Stimulated activated CD8-positive, alpha-beta memory T cell treated with anti-CD3 and anti-CD28 coated beads, Interleukin-4, amount 100 ng/mL, for 4 hours (primary cell): ENCODE measurements at places on chromosomes 11 and 22.
A peak's percentile ranks its signal among the peaks of the same experiment; 100 is the strongest.

- no peak for DNase-seq
Measured at GRCh38 chr11:44606472-44606871, 41.0 kb downstream of the CD82 start.

DNA sequence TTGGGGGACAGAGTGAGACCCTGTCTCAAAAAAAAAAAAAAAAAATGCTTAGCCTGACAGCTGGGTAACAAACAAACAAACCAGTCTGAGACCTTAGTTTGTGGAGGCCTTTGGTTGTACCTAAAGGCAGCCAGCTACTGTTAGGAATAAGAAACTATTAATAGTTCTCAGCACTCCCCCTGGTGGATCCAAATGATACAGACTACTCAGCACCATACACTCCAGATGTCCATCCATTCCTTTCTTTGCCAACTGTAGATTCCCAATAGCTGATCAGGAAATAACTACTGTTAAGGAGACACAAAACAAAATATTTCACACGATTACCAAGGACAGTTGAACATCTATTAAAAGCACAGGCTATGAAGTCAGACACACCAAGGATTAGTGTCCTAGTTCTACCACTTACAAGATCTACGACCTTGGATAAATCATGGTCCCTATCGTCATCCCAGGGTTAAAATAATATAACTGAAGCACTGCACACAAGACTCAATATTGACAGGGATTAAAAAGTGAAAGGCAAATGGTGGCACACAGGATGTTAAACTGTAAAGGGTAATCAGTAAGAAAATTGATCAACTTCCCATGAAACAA, 17.2 kb downstream of the CLDN25 start:
- no peak for DNase-seq

- DNase-seq, result no peak
Measured at GRCh38 chr11:57083641-57084385, 95.1 kb downstream of the OR5AK2 start.

DNA sequence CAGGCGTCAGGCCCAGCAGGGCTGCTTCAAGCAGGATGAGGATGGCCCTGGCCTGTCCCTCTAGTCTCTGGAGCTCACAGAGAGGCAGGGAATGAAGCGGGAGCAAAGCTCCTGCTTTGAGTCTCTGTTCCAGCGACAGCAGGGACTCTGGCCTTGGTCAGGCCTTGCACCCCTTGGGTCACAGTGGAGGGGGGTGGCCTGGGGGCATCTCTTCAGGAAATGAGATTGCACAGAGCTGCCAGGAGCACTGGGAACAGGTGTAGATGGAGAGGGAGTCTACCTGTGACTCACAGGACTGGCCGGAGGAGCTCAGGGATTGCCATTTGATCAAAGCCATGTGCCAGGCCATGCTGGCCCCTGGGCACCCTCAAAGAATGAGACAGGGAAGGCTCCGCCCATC, 1.6 kb downstream of the ANO1 start:
- DNase-seq, result no peak

- DNase-seq, result peak; percentile 70
Measured at GRCh38 chr22:31489632-31490495, at the start of gene EIF4ENIF1. TSS of gene EIF4ENIF1 (minus strand) at chr22:31489842. CDS start at chr22:31488718, 1,124 bp downstream.

GRCh38 chr11:66614073-66614472, 2.4 kb upstream of the RBM14 start:
- no peak for DNase-seq

DNA sequence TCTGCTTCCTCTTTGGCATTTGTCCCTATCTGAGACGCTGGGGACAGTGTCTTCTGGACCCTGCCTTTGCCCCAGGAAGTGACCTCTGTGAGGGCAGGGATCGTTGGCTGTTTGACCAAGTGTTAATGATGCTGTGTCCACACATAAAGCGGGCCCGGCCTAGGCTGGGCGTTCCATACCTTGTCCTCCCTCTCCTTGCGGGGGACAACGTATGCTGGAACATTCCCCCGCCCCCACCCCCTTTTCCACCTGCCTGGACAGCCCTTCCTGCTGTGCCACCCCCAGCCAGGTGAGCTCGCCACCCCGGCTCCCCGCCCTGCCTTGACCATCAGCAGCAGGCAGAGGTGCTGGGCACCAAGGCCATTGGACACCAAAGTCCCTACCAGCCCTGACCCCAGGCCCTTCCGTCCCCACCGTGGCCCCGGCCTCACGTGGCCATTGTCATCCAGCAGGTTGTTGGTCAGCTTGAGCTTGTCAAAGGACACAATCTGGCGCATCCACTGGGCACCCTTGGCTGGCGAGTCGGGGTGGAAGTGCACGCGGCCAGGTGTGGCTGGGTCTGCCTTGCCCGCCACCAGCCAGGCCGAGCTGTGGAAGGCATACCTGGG, 4.1 kb upstream of the NUDT8 start:
- no peak for DNase-seq

- DNase-seq, result no peak
Measured at GRCh38 chr11:69022260-69022659, 9.2 kb upstream of the MRGPRF start.

GRCh38 chr11:2991452-2992233, 486 bp downstream of the NAP1L4 start:
- no peak for DNase-seq

DNA sequence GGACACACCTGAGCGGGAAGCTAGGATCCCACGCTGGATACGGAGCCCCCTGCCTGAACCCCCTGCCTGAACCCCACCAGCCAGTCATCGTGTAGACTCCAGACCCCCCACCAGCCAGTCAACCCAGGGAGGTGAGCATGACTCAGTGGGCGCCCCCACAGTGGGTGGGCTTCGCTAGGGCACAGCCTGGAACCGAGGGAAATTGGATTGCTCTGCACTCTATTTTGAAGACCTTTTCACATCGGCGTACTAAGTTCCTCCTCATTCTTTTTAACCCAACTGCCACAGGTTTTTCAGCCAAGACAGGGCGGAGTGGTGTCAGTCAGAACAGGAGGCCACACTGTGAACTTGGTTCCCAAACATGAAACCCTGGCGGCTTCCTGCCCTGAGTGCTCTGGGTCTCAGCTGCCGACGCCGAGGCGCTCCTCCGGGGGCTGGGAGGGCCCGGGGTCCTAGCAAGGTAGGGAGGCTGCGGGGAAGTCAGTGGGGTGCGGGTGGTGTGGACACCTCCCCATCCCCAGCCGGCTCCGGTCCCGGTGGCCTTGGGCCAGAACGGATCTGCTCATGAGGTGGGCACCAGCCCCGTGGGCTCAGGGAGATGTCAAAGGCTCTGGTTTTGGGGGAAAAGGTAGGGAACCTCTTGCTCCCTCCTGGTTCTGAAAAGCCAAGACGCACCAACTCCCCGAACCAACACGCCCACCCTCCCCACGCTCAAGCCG, 57.0 kb downstream of the BRD1 start:
- no peak for DNase-seq

DNA sequence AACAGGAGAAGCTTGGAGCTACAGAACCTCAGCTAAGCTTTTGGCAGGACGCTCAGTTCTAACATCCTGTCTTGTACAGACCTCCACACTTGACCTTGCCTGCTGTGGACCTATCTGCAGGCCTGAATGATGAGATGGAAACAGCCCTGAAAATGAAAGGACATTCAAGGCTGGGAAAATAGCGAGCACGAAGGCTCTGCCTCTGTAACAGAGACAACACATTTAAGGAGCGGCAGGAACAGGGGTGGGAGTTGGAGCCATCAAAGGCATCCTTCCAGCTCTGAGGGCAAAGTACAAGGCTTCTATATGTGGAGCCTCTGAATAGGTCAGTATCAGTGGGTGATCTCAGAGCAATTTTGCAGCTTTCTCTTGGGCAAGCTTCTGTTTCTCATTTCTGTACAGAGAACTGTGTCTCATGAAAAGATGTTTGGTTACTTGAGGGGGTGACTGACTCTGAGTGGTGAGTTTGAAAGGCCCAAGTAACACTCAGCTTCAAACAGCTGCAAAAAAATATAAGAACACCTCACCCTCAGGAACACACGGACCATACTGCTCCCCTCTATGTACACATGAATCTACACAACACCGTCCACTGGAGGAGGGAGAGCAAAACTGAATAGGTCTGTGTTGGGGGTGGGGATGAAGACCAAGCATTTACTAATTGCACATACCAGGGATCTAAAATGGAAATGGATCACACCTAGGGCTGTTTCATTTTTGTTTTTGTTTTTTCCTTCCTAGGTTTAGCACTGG, 101.6 kb downstream of the CCDC81 start:
- DNase-seq, result no peak

DNA sequence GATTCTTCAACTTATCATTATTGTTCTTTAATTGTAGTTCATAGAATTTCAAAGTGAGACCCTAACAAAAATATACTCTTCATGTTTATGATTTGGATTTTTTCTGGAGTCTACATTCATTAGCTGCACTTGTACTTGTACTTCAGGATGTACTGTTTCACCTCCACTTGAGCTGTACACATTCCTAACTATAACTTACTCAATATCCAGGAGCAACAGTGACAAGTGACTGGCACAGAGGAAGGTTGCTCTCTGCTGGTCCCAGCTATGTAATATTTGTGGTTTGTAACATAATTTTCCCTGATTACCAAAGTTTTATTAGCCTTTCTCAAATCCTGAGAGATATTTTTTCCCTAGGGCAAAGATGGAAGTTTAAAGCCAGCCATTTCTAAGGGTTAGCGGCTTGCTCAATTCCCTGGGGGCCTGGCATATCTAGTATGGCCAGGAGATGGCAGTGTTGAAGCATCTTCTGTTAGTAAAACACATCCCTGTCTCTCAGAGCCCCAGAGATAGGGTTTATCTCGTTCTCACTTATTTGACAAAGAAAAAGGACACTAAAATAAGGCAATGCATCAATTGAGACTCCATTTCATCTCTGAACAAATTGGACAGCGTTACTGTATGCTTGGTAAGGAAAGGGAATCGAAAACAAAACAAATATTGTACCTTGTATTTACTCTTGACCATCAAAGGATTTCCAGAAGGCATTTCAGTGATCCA, 14.2 kb downstream of the OR52A5 start:
- DNase-seq, result no peak

DNA sequence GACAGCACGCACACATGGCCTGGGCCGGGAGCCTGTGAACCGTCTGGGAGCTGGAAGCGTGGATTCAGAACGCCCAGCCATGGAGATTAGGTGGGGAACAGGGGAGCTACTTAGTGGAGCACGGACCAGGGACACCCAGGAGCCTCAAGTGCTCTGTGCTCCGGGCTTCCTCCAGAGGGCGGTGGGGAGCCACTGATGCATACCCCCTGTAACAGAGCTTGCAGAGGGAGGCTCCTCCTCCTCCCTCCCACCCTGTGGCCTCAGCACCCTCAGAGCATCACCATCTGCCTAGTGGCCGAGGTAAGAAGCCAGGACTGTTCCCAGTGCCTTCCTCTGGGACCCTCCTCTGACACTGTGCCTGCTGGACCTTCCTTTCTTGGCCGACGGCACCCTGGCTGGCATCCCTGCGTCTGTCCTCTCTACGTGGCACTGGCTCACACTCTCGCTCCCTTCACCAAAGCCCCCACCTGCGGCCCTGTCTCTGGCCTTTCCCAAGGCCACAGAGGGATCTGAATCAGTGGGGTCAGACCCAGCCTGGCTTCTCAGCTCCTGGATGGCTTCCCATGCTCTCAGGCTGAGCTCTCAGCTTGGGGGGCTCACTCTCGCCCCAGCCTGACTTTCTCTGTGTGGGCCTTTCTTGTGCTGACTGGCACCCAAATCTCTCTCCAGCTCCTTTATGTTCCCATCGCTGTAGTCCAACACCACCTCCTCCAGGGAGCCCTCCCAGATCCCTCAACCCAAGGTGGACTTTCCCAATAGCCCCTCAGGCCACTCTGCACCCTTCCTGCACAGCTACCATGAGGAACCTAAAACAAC, 780.9 kb downstream of the BRD1 start:
- DNase-seq, result no peak

GRCh38 chr22:38203090-38203810, 1.5 kb downstream of the MAFF start:
- no peak for DNase-seq

GRCh38 chr11:6354651-6355485, 34.6 kb upstream of the CAVIN3 start:
- no peak for DNase-seq

DNA sequence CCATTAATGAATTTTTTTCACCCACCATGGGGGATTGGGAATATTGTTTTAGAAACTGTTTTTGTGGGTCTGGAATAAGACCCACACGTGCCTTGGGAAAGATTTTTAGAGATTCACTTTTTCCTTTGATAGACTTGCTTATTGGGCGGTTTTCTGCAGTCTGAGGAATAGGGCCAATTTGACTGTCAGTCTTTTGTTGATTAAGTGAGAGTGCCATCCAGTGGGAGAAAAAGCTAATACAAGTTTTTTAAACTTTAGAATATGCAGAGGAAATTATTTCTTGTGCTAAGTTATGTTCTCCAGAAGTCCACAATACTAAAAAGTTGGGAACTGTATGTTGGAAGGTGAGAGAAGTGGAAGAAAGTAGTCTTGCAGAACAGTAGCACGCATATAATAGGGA, 56.1 kb downstream of the PRMT3 start:
- no peak for DNase-seq
